ENCODE measurements at places on chromosomes 13 and 19.

GRCh38 chr19:51693260-51693659 is at the start of gene SPACA6:
Gene SPACA6 (plus strand): TSS chr19:51693330. CDS start chr19:51693527, 197 bp downstream.
- DNase-seq, result no peak

DNA sequence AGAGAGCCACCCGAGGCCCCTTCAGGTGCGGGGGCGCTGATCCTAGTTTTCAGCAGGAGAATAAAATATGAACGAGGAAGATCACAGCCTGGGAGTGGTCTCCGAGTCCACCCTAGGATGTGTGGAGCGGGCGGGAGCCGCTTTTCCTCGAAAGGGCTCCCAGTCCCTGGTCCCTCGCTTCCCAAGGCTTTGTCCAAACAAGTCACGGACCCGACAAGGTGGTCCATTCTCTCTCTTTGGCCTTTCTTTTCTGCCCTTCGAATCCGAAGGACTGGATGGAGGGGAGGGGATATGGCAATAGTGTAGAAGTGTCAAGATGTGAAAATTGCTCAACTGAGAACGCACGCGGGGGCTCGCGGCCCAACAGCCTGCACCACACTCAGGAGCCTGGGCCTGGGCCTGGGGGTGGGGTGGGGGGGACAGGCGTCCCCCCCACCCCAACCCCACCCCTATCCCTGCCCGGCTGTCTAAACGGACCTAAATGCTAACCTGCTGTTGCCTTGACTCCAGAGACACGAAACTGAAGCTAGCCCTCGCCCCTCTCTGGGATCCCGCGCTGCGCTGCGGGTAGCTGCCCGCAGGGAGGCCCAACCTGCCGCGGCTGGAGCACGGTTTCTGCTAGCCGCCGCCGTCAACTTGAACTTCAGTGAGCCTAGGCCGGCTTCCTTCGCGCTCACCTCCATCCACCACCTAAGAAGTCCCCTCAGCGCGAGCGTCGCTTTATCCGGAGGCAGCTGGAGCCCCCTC is 7.1 kb downstream of the ZIC2 start:
- DNase-seq, result no peak

GRCh38 chr19:4693471-4694121 is 23.5 kb upstream of the MYDGF start:
- no peak for DNase-seq

- no peak for DNase-seq
Measured at GRCh38 chr19:7539827-7540425, 4.4 kb downstream of the PNPLA6 start.

DNA sequence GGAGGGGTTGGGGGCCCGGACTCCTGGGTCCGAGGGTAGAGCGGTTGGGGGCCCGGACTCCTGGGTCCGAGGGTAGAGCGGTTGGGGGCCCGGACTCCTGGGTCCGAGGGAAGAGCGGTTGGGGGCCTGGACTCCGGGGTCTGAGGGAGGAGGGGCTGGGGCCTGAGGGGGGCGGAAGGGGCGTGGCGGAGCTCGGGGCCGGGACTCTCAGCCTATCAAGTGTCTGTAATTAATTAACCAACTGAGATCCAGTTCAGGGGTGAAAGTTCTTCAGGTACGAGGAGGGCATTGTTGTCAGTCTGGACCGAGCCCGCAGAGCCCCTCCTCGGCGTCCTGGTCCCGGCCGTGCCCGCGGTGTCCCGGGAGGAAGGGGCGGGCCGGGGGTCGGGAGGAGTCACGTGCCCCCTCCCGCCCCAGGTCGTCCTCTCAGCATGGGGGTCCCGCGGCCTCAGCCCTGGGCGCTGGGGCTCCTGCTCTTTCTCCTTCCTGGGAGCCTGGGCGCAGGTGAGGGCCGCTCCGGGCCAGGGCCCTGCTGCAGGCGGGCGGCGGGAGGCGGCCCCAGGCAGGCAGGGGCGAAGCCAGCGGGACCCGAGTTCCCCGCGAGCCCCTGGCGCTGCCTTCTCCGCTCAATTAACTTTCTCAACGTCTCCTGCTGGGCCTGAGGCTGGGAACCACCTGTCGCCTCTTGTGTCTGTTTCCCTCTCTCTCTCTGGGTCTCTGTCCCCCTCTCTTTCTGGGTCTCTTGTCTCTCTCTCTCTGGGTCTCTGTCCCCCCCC is 697 bp downstream of the FCGRT start:
- DNase-seq, result no peak

GRCh38 chr13:47036294-47037008 is 139.6 kb upstream of the HTR2A start:
- DNase-seq, result no peak

- DNase-seq, result no peak
Measured at GRCh38 chr19:38289955-38290354, 14.1 kb upstream of the C19orf33 start.

- DNase-seq, result no peak
Measured at GRCh38 chr19:3778104-3778867, 6.3 kb upstream of the RAX2 start.

GRCh38 chr13:38707460-38707859 is 20.6 kb downstream of the FREM2 start:
- DNase-seq, result no peak

GRCh38 chr13:30105381-30105780 is 202.0 kb downstream of the KATNAL1 start:
- no peak for DNase-seq

GRCh38 chr13:109700176-109700575 is 86.2 kb downstream of the IRS2 start:
- DNase-seq, result peak; percentile 15
